GM13977 (cell line): ENCODE measurements at places on chromosomes 13 and 19.

GRCh38 chr13:45048890-45049407 lies 59.6 kb downstream of the GPALPP1 start:
- peak; percentile 23 for DNase-seq

GRCh38 chr13:67133476-67133875 lies 96.7 kb downstream of the PCDH9 start:
- DNase-seq, result no peak

GRCh38 chr19:45423033-45423588 lies 606 bp downstream of the ERCC1 start:
- DNase-seq, result no peak

DNA sequence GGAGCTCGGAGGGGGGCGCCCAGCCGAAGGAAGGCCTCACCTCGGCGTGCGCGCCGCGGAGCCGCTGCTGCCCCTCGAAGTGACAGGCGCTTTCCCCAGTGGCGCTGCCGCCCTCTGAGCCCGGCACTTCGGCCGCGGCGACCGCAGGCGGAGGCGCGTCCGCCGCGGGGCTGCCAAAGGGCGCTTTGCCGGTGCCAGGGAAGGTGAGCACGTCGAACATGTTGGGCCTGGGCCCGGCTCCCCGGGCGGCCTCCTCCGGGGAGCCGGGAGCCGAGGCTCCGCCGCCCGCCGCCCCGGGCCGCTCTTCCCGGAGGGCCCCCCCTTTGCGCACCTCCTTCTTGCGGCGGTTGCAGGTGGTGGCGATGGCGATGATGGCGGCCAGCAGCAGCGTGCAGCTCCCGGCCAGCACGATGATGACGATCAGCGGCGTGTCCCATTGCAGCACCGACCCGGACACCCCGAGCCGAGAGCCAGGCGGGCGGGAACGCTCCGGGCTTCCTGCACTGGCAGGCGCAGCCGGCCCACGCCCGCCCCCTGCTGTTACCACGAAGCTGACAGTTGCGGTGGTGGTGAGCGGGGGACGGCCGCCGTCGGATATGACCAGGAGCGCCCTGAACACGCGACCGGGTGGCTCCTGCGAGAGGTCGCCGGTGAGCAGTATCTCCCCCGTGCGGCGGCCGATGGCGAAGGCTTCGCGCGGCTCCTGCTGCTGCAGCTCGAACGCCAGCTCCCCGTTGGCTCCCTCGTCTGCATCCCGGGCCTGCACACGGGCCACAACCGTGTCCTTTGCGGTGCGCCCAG lies 2.5 kb downstream of the PCDH8 start:
- DNase-seq, result peak; percentile 73

- DNase-seq, result no peak
Observed at GRCh38 chr19:37635076-37636056, 19.9 kb downstream of the ZFP30 start.

- DNase-seq, result no peak
Observed at GRCh38 chr19:5953030-5953589, 24.8 kb downstream of the RANBP3 start.
